ENCODE measurements at places on chromosomes 13 and 19.

DNA sequence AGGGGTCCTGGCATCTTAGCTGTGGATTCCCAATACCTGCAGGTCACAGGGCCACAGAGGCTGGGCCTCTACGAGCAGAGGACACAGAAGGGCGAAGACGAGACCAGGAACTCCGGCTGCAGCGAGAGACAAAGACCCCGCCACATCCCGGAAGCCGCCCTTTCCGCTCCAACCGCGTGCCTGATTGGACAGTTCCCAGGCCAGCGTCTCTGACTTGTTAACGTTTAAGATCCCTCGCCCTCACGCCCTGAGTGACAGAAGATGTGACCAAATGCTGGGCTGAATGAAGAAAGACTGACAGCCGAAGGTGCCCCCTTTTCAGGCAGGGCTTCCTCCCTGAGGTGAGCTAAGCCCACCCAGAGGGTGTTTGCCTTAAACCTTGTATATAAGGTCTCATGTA lies at the start of gene ZNF98:
Gene ZNF98, minus strand, starts transcription at position 136 of the 400 bp plus-strand sequence. Its CDS starts 122 bp downstream, at position 14.
- DNase-seq, result peak; percentile 19

DNA sequence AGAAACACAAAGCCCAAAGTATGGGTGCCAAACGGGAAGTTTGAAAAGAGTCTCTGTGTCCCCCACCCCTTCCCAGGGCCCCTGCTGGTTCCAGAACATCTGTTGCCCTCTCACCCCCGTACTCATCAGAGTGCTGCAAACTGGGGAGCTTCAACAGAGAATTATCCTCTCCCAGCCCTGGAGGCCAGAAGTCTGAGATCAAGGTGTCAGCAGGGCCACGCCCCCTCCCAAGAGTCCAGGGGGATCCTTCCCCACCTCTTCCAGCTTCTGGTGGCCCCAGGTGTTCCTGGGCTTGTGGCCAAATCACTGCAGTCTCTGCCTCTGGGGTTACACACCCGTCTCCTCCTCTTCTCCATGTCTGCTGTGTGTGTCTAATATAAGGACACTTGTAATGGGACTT lies 183.4 kb downstream of the PTPRS start:
- DNase-seq, result no peak

- peak; percentile 23 for DNase-seq
These were observed 237.4 kb downstream of the RGCC start for GRCh38 chr13:41694545-41695301.

DNA sequence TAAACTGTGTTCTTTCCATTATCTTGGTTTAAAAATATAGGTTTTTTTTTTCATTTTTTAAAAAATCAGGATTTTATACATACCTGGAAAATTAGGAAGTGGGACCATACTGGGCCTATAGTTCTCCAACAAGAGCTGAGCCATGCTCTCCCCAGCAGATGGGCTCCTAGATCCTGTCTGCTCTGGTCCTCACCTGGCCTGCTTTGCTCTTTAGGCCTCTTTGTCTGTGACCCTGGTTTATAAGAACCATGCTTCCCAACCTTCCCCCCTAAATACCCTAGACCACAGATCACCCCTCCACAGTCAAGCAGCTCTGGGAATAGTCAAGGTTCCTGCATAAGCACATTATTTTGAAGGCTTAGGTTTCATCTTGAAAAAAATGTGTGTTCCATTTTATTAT lies 185.0 kb upstream of the TSHZ3 start:
- no peak for DNase-seq

GRCh38 chr19:3098515-3099346 lies 4.6 kb downstream of the GNA11 start:
- no peak for DNase-seq

- no peak for DNase-seq
These were observed 25.7 kb downstream of the SLC8A2 start for GRCh38 chr19:47445937-47446402.

GRCh38 chr13:24228852-24229458 lies 68.4 kb downstream of the SPATA13 start:
- DNase-seq, result peak; percentile 45

GRCh38 chr13:101025519-101025918 lies 350.9 kb upstream of the TMTC4 start:
- DNase-seq, result no peak

- DNase-seq, result no peak
These were observed 63.4 kb downstream of the SLC7A1 start for GRCh38 chr13:29532116-29532515.

GRCh38 chr19:17409990-17410389 lies 4.6 kb upstream of the BST2 start:
- DNase-seq, result no peak
